ENCODE measurements at places on chromosomes 12 and 14. TPM values are rescaled to one million over a fixed set of nuclear protein-coding genes. Genes with fewer than 3 reads are reported as not detected.

Gene RESF1
- total RNA-seq: 11.0 TPM

Gene LRTM2
- total RNA-seq: not detected

Gene EP400
- 6.8 TPM for total RNA-seq

Gene SLC22A17
- total RNA-seq: 40.9 TPM

Gene GLT8D2
- total RNA-seq: 14.8 TPM

Gene DCN
- total RNA-seq: 321 TPM

Gene CPNE6
- not detected for total RNA-seq

Gene ADAMTS20
- total RNA-seq: not detected

Gene CAPS2
- 7.0 TPM for total RNA-seq

Gene MYO1H
- not detected for total RNA-seq

Gene PRPH
- under 0.01 TPM for total RNA-seq

Gene CEBPE
- total RNA-seq: not detected

Gene NFYB
- total RNA-seq: 16.7 TPM

Gene LHX5
- not detected for total RNA-seq

Gene ANKRD9
- total RNA-seq: 22.6 TPM

Gene KLRB1
- total RNA-seq: not detected

Gene DICER1
- total RNA-seq: 24.0 TPM

Gene PMEL
- 1.1 TPM for total RNA-seq

Gene PCED1B
- 1.2 TPM for total RNA-seq

Gene PLEKHG7
- not detected for total RNA-seq

Gene POTEG
- not detected for total RNA-seq

Gene NRIP2
- total RNA-seq: 0.28 TPM

Gene CLEC4D
- not detected for total RNA-seq

Gene BHLHE41
- 2.1 TPM for total RNA-seq

Gene MANSC4
- not detected for total RNA-seq

Gene FGF23
- under 0.01 TPM for total RNA-seq

Gene EPYC
- not detected for total RNA-seq

Gene SYT1
- total RNA-seq: 5.8 TPM

Gene GPR68
- 0.96 TPM for total RNA-seq

Gene GYS2
- not detected for total RNA-seq

Gene GPR65
- 0.28 TPM for total RNA-seq

Measured in regular cardiac myocyte (primary cell).